ENCODE measurements at places on chromosomes 11 and 22.

DNA sequence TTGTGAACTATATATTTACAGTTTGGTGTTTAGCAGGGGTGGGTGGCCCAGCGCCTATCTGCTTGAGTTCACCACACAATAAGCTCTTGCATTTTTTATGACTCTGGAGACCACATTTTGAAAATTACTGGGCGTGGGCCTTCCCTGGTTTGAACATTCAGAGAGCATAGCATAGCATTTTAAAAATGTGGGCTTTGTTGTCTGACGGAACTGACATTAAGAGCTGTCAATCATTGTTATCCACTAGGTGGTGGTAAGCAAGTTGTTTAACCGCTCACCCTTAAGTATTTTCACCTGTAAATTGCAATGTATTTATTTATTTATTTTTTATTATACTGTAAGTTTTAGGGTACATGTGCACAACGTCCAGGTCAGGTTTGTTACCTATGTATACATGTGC is 1.0 kb downstream of the NLRP14 start:
- DNase-seq, result no peak

DNA sequence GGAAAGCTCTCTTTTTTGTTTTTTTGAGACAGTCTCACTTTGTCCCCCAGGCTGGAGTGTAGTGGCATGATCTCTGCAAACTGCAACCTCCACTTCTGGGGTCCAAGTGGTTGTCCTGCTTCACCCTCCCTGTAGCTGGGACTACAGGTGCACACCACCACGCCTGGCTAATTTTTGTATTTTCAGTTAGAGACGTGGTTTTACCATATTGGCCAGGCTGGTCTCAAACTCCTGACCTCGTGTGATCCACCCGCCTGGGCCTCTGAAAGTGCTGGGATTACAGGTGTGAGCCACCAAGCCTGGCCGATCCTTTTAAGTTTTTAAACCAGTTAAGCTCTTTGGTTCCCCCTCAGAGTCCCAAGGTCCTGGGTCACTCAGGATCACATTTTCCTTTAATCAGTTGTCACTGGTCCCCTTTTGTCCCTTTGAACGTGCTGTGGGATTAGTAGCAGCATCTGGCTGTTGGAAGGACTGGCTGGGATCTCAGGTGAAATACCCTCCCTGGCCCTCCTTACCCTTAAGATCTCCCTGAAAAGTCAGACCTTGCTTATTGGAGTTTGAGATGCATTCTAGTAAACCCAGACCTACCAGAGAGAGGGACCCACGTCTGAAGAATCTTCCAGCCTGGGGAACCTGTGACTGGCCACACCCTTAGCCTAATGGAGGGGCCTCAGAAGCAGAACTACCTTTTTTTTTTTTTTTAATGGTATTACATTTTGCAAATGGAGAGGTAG is 8.1 kb downstream of the MALAT1 start:
- DNase-seq, result peak; percentile 23

- no peak for DNase-seq
These were observed 43.7 kb upstream of the APOA1 start for GRCh38 chr11:116881143-116881542.

DNA sequence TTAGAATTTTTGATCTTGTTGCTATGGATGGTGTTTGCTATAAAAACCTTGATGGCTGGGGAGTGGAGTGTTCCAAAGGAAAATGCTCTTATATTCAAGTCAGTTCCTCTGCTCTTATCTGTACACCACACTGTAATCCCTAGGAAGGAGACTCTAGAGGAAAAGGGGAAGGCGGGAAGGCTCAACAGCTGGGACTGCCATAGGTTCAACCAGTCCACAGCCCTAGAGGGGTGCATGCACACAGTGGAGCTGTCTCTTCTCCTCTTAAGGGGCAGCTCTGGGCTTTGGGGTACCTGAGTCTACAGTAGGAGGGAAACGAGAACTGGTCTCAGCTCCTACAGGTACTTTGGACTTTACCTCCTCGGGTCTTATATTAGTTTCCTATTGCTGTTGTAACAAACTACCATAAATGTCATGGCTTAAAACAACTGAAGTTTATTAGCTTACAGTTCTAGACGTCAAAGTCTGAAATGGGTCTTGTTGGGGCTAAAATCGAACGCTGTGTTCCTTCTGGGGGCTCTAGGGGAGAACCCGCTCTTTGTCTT is 77.2 kb upstream of the ZBED5 start:
- no peak for DNase-seq

DNA sequence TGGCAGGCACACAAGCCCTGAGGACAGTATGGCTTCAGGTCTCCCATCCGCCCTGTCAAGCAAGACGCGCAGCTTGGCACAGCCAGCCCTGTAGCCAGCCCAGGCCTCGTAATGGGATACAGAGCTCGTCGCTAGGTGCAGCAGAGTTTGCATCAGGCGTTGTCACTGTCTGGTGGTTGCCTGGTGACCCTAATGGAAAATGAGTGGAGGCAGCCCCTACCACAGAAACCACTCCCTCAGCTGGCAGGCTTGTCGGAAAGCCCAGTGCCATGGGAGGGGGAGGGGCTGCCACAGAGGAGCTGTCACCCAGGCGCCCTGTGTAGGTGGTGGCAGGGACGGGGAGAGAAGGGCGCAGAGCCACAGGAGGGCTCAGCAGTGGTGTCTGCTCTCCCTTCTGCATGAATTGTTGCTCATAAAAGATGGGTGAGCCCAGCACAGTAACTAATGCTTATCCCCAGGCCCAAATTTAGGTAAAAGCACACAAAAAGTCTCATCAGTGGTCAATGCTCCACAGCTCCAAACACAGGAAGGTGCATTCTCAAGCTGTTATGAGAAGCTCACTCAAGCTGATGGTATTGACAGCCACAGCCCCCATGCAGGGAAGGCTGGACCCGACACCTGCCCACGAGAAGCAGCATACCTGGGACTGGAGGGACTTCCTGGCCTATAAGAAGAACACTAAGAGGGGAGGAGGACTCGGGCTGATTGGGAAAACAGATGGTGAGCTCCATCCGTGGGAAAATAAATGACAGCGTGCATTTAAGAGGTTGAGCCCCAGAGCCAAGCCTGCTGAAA is 164.6 kb downstream of the ETS1 start:
- no peak for DNase-seq

DNA sequence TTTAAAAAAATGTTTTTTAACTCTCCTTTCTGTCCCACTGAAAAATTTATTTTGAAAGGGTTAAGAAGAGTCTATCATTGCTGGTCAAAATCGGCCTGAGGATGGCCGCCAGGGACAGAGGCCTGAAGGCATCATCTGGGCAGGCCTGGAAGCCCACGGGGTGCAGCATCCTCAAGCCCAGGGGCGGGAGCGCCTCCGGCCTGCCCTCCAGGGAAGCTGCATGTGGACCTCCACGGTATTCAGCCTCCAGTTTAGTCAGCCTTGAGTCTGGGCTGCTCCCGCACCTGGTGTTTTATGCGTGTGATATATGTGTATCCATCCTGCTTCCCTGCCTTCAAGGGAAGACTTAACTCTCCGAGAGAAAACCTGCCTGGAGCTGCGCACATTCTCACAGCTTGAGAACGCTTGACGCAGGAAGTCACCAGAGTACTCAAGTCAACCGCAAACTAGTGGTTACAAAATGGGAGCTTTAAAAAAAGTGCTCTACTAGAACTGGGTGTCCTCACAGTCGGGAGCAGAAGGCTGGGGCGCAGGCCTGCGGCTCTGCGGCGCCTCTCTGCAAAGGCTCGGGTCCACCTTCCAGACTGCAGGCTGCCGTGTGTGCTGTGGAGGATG is 13.6 kb upstream of the BID start:
- no peak for DNase-seq

DNA sequence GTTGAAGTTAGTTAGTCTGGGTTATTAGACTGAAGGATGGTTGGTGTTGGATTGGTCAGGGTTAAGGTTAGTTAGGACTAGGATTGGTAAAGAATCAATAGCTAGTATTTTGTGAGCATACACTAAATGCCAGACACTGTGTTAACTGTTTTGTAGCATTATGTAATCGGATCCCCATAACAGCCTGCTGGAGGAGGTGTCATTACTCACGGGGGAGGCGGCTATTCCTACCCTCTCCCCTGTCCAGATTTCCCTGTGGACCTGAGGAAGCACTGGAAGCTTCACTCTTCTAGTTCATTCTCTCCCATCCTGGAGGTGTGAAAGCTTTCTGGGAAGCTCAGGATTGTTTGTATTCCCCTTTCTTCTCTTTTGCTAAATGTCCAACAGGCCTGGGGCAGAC is 40.5 kb upstream of the KCNJ11 start:
- no peak for DNase-seq

Measured in neural crest cell (in vitro differentiated cells).